ENCODE measurements at places on chromosomes 13 and 19.

- DNase-seq: peak; percentile 21
Measured at GRCh38 chr19:30649934-30650614, 277.9 kb downstream of the ZNF536 start.

DNA sequence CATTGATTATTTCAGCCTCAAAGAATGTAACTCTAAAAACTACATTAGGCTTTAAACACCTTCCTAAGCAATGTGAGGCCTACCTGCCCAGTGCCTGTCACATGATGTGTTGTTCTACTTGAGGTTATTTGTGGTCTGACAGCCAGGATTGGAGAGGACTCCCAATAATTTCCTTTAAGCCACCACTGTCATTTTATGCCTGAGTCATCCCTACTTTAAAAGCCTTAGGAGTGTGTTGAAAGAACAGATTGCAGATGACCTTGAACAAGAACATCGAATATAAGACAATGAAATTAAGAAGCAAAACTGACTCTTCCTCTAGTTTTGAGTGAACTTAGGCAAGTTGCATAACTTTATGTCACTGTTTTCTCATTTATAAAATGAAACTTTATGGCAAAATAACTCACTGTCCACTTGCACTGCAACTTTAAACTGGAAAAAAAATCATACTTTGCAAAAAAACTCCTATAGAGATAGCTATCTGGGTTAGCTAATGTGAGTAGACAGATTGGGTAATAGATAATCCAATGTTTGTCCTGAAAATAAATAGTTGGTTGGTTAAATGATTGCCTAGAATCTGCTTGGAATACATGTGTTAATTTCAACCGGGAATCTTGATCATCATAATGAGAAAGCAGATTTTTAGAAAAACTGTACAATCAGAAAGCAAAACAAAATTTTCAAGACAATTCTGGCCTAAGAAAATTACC lies 361.2 kb downstream of the SUCLA2 start:
- peak; percentile 24 for DNase-seq

DNA sequence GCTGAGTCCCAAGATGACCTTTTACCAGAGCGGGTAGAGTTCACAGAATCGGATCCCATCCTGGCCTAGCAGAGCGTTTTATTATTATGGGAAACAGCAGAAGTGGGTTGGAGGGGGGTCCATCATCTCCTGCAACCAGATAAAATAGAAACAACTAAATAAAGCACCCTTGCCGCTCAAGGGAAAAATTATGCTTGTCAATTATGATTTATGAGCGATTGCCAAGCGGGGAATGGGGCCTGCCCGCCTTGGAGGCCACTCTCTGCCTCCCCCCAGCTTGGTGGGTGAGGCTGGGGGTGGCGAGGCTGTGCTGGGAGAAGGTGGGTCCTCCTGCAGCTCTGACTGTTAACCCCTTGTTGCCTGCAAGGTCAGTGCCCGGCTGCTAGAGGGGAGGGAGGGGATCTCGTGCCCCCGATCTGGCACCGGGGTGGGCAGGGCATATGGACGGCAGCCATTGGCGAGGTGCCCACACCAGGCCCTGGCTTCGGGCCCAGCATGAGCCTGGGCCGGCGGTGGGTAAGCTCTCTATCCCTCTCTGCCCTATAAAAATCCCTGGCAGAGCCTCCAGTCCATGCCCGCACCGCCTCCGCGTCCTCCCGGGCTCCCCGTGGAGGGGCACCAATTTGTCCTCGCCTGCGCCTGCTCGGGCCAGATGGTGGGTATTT lies 129.1 kb downstream of the URI1 start:
- DNase-seq: no peak

DNA sequence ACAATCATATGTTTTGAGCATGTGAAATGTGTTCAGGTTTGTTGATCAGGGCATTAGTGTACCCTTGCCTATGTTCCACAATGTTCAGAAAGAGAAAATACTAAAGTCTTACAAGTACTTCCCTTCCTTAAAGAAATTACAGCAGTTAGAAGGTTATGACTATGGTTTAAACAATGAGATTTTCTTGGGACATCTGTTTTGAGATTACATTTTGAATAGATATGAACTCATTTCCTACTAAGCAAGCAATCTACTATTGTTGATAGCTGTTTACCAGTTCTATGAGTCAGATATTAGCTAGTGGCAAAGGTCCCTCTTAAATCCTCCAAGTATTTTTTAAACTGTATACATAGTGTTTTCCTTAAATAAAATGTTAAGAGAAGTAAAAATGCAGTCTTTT lies 241.3 kb downstream of the DACH1 start:
- DNase-seq: peak; percentile 88
